K562 (cell line): ENCODE measurements at places on chromosomes 7 and 10. TPM values are rescaled to one million over a fixed set of nuclear protein-coding genes. Genes with fewer than 3 reads are reported as not detected.
A peak's percentile ranks its signal among the peaks of the same experiment; 100 is the strongest.

Gene BHLHA15
- 2.0 and 2.4 TPM in 2 replicates for total RNA-seq

Gene GPR85
- total RNA-seq, result 4.6 and 5.0 TPM in 2 replicates

Gene TAF6
- total RNA-seq, result 74.2 and 78.7 TPM in 2 replicates

DNA sequence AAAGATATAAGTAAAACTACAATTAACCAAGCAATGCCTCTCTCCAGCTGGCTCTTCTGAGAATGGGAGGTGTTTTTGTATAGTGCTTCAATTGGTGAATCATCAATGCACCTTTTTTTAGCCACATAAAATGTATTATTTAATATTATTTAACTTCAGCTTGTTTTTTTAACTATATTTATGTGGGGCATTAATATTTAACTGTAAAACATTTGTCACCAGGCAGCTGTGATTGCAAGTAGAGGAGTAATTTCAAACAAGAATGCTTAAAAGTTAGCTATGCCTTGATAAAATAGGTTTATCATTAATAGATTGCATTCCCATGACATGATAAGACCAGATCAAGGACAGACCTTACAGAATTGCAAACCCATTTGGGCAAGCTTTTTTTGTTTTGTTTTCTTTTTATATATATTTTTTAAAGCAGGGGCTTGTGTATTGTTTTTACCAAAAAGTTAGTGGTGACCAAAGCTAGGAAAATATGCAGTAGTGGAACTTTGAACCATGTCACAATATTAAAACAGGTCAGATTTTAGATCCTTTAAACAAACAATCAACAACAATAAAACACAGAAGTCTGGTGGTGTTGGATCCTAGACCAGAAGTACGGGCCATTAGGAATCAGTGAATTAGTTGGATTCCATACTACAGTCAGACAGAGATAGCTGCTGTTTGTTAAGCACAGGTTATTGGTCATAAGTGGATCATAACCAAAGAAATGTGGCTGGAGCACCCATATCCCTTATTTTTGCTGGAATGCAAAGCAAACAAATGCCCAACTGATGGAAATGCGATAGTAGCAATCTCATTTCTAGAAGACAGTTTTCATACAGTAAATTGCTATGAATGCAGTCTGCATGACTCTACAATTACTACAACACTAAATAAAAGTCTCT lies 2.9 kb downstream of the CAV2 start:
- peak overlapping the region; percentile 73 for H3K27ac ChIP-seq
- H3K36me3 ChIP-seq, result peaks cover 28% of the 10 kb centered on the region
- DNase-seq, result no peak
- peaks cover 25% of the 10 kb centered on the region for H3K4me1 ChIP-seq

DNA sequence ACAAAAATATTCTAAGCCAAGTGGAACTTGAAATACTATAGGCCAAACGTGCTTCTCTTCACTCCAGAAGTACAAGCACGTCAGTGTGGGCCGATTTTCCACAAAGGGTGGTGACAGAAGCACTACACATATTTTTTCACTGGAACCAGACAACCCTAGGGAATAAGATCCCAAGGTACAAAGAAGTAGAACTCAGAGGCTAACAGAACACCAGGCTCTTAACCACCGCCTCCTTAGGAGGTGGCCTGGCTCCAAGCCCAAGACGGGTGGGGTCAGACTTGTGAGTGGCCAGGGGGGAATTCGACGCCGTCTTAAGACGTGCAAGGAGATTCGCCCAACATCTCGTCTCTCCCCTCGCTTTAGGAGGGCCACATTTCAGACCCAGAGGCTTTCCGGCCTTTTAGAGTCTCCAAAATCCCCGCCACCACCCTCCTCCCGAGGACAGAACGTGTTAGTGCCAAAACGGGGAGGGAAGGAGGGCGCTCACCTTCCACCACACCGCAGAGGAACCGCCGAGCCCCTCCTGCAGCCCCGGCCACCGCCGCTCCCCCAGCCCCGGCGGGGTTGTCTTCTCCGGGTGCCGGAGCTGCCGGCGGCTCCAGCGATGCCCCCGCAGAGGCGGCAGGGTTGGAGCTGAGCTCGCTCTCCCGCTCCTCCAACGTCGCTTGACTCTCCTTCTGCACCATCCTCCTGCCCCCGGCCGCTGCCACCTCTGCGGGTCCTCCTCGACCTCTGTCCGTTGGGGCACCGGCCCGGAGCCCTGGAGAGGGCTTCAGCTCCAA lies 716 bp downstream of the OGA start:
- peak overlapping the region; percentile 98 for H3K4me3 ChIP-seq
- peak overlapping the region; percentile 99 for H3K27ac ChIP-seq
- peaks cover 12% of the 10 kb centered on the region; the same call in 2 of the 3 replicates for H3K4me1 ChIP-seq

- peak; percentile 93 for DNase-seq
- H3K4me1 ChIP-seq, result peaks cover 50% of the 10 kb centered on the region
- H3K36me3 ChIP-seq, result no peaks in the 10 kb centered on the region
- H3K4me3 ChIP-seq, result no peak overlapping the region; the same call in 1 of the 2 replicates
- H3K27me3 ChIP-seq, result no peaks in the 10 kb centered on the region
Measured at GRCh38 chr10:86953747-86954680, 3.4 kb downstream of the MMRN2 start.

DNA sequence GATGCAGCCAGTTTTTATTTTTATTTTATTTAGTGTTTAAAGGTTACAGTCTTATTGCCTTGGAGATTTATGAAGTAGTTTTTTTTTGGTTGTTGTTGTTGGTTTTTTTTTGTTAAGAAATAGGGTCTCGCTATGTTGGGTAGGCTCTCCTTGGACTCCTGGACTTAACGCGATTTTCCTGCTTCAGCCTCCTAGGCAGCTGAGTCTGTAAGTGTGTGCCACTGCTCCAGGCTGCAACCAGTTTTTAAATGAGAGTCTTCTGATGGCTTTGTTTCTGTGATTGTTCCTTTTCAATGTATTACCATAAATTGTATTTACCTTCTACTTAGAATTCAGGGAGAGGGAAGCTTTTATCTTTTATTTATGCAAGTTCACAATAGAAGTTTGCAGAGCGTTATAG lies 62.8 kb downstream of the BICC1 start:
- H3K27me3 ChIP-seq, result no peaks in the 10 kb centered on the region
- H3K4me1 ChIP-seq, result no peaks in the 10 kb centered on the region
- no peaks in the 10 kb centered on the region for H3K36me3 ChIP-seq
- no peak overlapping the region for H3K27ac ChIP-seq

DNA sequence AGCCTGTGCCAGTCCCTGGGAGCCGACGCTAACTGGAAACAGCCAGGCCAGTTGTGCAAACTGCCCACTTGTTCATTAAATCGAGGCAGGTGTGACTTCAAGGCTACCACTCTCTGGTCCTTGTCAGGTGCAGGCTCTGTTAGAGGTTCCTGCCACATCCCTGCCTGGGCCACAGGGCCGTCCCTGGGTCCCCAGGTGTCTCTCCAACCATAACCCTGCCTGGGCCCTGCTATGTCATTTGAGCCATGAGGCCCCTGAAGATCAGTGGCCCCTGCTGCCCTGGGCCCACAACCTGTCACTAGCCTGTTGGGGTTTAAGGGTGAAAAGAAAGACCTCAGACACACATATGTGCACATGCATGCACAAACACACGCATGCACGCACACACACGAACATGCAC lies 326.9 kb downstream of the TNS3 start:
- no peak overlapping the region for H3K27ac ChIP-seq
- H3K4me3 ChIP-seq, result no peak overlapping the region
- peaks cover 7% of the 10 kb centered on the region; the same call in 1 of the 3 replicates for H3K4me1 ChIP-seq
- no peak for DNase-seq
- no peaks in the 10 kb centered on the region for H3K36me3 ChIP-seq
